ENCODE measurements at places on chromosomes 7 and 10. TPM values are rescaled to one million over a fixed set of nuclear protein-coding genes. Genes with fewer than 3 reads are reported as not detected.

Gene ACBD7
- total RNA-seq: 2.5 TPM

Gene POLL
- 34.8 TPM for total RNA-seq

Gene PPP1R3A
- total RNA-seq: not detected

Gene CACNA2D1
- 0.46 TPM for total RNA-seq

Gene HHEX
- total RNA-seq: 0.34 TPM

GRCh38 chr7:22114440-22114981 is 168.8 kb upstream of the CDCA7L start:
- no peak for DNase-seq

- no peak for DNase-seq
Measured at GRCh38 chr7:19060761-19061259, 56.6 kb downstream of the TWIST1 start.

DNA sequence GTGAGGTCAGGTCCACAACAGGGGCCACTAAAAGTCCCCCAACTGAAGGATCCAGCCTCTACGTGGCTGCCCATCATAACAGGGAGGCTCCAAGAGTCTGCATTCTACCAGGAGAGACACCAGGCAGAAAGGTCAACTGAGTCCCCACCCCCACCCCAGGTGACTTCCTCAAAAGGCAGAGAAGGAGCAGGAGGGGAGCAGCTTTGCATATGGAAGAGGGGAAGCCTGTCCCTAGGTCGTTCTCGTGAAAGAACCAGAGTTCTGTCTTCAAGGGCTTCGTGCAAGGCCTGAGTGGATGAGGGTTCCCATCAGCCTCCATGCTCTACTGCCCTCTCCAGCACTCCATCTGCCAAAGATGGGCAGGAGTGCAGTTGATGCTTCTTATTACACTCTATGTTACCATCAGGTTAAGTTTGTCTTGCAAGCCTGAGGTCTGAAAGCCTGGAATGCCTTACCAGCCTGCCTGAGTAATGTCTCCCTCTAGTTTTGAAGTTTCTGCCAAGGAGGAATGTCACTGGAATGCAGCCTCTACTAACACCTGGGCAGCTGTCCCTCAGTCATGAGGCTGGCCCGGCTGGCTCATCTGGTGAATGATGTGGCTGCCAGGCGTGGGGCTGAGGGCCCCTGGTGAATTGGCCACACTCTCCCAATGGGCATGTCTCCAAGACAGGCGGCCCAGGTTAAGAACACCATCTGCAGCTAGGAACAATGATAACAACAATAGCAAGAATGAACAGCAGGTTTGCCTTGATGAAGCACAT is 54.3 kb upstream of the SMNDC1 start:
- DNase-seq: no peak

DNA sequence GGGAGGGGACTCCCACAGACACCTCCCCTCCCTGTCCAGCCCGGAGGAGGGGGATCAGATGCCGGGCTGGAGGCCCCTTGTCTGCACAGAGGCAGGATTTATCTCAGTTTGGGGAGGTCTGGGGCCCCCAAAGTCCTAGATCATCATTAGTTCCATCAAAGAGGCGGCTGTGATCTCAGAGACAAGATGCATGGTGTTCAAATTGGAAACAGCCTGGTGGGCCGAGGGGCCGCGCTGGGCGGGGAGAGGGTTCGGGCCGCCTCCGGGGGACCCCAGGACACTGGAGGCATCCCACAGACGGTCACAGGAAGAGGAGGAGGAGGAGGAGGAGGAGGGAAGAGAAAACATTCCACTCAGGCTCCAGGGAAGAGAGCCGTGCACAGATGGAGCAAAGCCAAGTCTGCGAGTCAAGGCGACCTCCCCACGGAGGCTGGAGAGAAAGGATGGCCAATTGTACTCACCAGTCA is 69.5 kb upstream of the CUX1 start:
- DNase-seq: no peak

DNA sequence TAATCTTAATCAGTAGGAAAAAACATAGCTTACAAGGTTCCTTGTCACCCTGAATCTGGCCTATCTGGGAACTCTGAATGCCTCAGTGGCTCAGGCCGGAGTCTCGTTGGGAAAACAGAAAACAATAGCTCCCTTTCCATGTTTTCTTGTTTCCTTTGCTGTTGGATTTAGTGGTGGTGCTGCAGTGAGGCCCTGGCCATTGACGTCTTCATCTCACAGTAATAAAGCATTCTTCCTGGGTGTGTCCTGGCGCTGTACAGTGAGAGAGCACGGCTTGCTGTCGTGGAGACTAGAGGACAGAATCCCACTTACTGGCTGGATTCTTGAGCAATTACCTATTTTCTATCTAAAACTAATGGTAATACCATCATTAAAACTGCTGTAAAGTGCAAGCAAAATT is 1.3 kb upstream of the SPOCK2 start:
- no peak for DNase-seq

DNA sequence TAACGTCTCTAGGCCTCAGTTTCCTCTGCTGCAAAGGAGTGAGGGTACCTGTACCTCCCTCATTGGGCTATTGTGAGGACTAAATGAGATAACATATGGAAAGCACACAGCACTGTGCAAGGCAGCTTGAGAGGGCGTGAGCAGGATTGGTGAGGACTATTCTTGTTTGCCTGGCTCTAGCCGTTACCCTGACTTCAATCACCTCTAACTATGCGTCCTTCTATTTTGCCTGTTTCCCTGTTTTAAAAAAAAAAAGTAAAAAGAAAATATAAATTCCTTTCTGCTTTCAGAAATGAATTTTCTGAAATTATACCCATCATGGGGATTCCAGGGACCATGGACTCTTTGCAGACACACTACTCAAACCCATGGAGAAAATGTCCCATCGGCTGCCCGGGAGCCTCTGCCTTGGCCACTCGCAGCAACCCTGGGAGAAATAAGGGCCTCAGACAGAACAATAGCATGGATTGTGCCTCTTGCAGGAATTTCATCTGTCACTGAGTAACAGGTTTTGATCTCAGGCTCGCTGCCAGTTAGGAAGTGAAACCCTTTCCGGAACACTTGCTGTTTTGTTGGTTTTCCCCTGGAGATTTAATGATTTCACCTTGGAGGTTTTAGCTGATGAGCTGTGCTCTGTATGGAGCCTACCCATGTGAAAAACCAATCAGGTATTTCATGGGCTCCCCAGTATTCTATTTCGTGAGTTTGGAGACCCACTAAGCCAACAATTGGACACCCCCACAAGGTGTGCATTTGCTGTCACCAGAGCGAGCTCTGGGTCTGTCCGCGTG is 55.6 kb downstream of the STEAP1B start:
- no peak for DNase-seq

- DNase-seq: no peak
Measured at GRCh38 chr7:7294911-7295310, 112.6 kb downstream of the C1GALT1 start.

Measured in activated T-cell treated with anti-CD3 and anti-CD28 coated beads, Interleukin-2, amount 50 U/mL, for 72 hours (primary cell).